ENCODE measurements at places on chromosomes 16 and 17. TPM values are rescaled to one million over a fixed set of nuclear protein-coding genes. Genes with fewer than 3 reads are reported as not detected.

Gene MEFV
- 0.40 TPM for total RNA-seq

Gene SLC5A11
- not detected for total RNA-seq

Gene DOC2B
- 1.8 TPM for total RNA-seq

Gene PRSS22
- 2.5 TPM for total RNA-seq

Gene ABCC11
- total RNA-seq = 0.16 TPM

Gene MILR1
- total RNA-seq = 1.4 TPM

Gene AXIN2
- total RNA-seq = 87.6 TPM

Gene ITGAX
- 1.2 TPM for total RNA-seq

Gene FOXF1
- total RNA-seq = 17.9 TPM

Gene ASPHD1
- 0.40 TPM for total RNA-seq

Gene ACSM5
- not detected for total RNA-seq

DNA sequence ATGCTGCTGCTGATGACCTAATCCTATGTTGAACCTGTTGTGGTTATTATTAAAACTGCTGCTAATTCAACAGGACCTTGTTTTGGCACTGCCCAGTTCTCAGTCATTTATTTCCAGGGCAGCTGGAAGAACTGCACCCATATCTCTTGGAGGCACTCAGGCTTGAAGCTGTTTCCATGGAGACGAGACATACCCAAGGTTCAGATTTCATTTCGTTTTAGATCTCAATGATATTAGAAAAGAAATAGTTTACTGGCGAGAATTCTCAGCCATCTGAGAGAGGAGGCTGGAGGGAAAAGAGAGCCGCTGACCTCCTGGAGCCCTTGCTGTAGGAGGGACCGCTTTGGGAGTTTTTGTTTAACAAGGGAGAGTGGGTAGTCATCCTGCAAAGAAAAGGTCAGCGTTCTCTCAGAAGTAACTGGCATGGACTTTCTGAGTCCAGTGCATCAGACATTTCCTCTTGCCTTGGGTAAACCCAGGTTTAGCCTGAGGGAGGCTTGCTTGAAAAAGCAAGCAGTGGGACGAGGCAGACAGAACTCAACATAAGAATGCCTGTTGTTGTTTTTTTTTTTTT is 75.4 kb downstream of the YPEL2 start:
- DNase-seq = no peak

DNA sequence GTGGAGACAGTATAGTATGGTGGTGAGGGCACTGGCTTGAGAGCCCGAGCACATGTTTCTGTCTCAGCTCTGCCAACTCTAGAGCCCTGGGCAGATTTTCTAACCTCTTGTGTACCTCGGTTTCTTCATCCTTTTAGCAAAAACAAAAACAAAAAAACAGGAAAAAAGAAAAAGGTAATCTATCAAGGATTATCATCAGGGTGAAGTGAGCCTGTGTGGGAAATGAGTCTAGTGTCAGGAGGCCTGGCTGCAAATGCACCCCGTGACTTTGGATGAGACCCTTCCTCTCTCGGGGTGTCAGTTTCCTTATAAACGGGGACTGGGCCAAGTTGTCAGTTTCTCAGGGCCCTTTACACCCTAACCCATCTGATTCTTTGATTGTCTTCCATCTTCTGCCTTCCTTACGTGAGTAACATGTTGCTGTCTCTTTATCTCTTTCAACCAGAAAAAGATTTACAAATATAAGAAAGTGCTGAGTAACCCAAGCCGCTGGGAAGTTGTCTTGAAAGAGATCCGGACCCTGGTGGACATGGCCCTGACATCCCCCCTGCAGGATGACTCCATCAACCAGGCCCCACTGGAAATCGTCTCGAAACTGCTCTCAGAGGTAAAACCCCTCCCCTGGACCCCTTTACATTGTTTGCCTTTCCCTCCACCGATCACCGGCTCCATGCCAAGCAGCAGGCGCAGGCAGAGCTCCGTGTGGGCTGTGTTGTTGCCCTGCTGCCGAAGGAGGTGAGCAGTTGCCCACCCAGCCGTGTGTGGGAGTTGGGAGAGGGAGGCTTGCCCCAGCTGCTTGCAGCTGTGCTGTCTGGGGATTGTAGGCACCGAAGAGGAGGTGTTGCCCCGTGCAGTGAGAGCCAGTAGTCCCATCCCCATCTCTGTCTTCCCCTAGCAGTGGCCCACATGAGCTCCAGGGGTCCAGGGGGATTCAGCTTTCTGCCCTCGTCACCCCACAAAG is 127.1 kb upstream of the PLCG2 start:
- DNase-seq = no peak

DNA sequence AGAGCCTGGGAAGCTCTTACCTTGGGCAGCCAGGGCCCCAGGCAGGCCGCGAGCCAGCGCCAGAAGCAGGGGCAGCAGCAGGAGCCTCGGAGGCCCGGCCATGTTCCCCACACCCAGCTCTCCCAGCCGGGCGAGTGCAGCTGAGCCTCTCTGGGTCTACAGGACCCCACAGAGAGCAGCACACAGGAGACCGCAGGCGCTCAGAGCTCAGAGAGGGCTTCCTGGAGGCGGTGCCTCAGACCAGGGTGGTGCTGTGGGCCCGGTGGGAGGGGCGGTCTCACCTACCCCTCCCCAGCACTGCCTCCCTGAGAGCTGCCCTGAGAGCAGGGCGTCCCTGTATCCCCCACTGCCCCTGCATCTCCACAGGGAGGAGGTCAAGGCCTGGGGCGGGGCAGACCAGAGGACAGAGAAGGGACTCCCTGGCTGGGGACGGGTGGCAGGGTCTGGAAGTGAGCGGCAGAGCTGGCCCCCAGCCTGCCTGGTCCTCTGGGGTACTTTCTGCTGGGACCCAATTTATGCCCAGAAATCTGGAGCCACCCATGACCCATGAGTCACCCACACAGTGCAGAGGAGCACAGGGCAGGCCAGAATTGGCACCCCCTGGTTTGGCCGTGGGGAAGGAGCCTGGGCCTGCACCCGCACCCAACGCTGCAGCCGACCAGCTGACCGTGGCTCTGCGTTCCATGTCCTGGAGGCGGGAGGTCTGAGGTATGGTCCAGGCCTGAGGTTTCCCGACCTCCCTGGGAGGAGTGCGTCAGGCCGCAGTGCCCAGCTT is at the start of gene CD7:
TSS of gene CD7 (minus strand) at position 215 of the 775 bp plus-strand sequence. CDS start at position 102, 113 bp downstream.
- no peak for DNase-seq

DNA sequence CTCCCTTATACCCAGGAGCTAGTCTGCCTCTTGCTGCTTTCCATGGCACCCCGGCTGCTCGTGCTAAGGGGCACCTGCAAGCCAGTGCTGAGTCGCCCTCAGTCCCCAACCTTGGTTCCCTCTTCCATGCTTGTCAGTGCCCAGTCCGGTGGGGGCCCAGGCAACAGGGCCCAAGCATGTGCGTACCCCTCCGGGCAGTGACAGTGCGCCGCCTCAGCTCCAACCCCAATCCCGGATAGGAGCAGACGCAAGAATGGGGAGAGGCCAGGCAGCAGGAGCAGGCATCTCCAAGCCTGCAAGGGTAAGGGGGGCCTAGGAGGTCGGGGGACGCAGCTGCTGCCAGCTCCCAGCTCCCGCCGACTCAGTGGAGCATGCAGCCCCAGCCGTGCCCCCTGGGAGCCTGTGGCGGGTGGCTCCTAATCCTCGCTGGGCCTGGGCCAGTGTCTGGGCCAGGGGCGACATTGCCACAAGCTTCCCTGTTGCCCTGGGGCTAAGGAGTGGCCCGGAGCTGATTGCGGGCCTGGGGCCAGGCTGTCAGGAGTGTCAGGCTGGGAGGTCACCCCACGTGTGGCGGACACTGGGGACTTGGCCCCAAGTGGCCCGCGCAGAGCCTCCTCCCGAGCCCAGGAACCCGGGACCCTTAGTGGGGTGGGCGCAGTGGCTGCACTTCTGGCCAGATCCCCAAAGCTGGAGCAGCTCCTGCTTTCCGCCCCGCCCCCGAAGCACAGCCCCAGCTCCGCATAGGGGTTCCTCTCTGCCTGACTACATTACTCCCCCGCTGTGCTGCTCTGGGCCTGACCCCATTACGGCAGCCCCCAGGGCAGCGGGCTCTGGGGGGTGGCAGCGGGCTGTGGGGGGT is 9.8 kb downstream of the CPD start:
- no peak for DNase-seq

DNA sequence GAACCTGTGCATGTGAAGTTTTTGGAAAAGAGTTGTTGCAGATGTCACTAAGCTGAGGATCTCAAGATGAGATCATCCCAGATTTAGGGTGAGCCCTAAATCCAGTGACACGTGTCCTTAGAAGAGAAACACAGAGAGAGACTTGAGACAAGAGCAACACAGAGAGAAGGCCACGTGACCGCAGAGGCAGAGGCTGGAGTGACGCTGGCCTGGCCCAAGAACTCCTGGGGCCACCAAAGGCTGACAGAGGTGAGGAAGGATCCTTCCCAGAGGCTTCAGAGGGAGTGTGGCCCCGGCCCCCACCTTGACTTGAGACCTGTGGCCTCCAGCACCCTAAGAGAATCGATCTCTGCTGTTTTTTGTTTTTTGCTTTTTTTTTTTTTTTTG is 12.1 kb upstream of the RHBDF2 start:
- DNase-seq = no peak

DNA sequence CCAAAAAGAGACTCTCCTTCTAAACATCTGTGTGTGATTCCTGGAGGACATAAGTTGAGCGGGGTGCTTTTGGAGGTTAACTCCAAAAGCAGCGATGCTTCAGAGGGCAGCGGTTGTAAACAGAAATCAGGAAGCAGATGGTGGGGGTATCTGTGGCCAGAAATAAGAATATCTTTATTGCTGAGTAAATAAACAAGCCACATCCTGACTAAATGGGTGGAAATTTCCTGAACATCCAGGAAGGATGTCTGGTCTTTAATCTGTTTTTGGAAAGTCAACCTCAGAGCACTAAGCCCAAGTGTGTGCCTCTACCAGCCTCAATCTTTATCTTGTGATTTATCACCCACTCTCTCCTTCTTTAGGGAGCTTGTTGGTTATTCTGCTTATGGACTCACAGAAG is 123.3 kb downstream of the CDH13 start:
- no peak for DNase-seq

DNA sequence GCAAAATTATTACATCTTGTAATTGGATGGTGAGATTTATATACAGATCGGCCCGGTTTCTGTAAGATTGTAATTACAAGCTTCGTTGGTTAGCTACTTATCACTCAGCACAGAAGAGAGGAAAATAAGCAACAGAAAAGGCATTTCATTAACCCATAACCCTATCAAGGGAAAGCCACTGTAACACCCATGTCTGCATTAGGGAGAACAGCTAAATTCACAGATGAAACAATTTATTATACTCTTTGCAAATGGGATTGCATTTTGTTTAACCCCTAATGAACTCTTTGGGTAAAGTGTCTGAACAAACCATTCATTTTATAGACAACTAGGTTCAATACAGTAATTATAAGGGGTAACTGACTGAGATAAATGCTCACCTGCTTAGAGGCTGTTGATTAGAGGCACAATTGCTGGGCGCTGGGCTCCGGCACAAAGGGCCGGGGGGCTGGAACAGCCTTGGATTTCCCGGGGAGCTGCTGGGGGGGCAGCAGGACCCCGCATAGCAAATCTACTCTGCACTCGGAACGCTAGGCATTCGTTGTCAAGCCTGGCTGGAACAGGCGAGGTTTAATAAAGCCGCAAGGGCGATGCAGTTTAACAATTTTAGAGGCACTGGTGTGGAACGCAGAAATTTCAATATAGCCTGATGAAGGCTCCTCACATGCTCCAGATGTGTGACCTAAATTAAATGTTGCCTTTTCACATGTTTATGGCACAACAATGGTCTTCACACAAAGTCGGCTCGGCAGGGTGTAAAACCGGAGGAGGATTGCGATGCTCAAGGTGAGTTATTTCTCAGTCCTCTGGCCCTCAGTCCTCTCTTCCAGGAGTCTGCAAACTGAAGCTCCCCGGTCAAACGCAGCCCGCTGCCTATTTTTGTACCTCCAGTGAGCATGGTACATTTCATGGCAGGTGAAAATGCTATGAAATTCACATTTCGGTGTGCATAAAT is 134.0 kb upstream of the IRX6 start:
- DNase-seq = no peak

DNA sequence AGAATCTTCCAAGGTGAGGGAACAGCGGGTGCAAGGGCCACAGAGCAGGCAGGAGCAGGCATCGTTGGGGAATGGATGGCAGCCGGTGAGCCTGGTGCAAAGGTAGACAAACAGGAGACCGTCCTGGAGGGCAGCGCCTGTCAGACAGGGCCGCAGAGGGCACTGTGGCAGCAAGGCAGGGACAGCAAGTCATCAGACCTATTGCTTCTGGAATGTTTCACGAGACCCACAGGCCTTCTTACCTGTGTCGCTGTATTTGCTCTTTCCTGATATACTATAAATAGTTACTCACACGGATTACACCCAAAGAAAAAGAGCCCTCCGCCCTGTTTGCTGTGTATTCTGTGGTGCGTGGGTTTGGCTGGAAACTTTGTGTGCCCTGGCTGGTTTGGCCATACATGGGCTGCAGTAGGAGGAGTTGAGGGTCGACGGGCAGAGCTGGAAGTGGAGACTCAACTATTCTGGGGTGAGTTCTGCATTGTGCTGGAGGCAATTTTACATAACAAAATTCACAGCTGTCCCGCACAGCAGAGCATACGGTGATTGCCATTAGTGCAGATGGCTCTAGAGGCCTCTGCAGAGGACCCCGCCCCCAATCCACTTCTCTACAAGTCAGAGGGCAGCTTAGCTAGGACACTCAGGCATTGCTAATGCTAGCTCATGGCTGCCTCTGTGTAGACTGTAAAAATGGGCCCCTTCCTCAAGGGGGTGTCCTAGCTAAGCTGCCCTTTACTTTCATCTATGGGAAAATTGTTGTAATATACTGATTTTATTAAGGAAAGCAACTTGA is 18.6 kb upstream of the POLR3E start:
- no peak for DNase-seq

DNA sequence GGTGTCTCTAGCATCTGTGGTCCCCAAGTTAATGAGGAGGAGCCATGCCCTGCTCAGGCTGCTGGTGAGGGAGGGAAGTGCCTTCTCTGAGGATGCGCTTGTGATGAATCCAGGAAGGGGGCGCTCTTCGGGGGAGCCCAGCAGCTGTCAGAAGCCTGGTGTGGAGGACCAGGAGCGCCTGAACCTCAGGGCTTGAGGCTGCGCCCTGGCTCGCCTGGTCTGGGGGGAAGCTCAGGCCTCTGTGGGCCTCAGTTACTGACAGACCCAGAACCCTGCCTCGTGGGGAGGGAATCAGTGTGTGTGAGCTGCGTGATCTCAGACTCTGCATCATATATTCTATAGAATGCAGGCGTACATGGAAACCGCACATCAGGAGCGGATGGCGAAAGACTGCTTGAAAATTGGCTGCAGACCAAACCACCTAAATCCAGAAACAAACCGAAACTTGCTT is 126.1 kb downstream of the SEC14L1 start:
- DNase-seq = no peak

- no peak for DNase-seq
These were observed 16.8 kb downstream of the SPNS2 start for GRCh38 chr17:4515501-4515900.

GRCh38 chr16:85253084-85253941 is 141.0 kb upstream of the CIBAR2 start:
- peak; percentile 55 for DNase-seq

- no peak for DNase-seq
These were observed 20.3 kb upstream of the SLC52A1 start for GRCh38 chr17:5055543-5055942.
